ENCODE measurements at places on chromosomes 1 and 21.

DNA sequence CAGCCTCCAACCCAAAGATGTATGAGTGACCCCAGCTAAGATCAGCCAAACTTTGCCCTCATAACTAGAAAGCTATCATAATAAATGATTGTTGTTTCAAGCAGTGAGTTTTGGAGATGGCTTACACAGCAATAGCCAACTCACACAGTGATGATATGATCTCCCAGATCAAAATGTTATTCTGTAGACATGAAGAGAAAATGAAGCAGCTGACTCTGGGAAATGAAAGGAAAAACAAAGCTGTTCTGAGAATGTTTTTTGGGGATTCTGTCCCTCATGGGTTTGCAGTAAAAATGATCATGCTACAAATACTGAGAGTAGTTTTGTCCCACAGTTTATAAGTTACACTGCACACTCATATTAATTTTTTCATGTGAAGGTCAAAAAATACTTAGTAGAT is 617.8 kb downstream of the MRPL39 start:
- no peak for DNase-seq

DNA sequence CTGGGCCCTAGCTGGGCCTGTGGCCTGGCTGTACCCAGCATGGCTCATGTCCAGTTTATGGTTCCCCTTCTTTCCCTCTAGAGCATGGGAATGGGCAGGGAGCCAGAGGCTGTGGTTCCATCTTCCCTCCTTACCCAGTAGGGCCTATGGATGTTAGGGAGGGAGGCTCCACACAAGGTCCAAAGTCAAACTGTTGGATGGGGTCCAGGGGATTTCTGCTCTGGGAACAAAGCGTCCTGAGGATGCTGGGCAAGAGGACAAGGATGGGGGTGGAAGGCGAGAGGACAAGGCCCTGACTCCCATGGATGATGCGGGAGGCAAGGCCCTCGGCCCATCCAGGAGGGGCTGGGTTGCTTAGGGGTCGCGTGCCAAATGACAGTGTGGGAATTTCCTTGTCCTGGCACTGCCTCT is 17.3 kb downstream of the CSF1 start:
- no peak for DNase-seq

GRCh38 chr1:56472860-56473259 is 106.5 kb downstream of the PLPP3 start:
- DNase-seq = peak; percentile 17

GRCh38 chr1:199743227-199743626 is 284.3 kb upstream of the NR5A2 start:
- no peak for DNase-seq

GRCh38 chr1:99994496-99994895 is 24.7 kb downstream of the SLC35A3 start:
- DNase-seq = no peak

GRCh38 chr1:29836651-29837646 is 600.6 kb downstream of the PTPRU start:
- DNase-seq = no peak

- DNase-seq = no peak
These were observed 60.7 kb upstream of the ITPKB start for GRCh38 chr1:226799634-226800281.

DNA sequence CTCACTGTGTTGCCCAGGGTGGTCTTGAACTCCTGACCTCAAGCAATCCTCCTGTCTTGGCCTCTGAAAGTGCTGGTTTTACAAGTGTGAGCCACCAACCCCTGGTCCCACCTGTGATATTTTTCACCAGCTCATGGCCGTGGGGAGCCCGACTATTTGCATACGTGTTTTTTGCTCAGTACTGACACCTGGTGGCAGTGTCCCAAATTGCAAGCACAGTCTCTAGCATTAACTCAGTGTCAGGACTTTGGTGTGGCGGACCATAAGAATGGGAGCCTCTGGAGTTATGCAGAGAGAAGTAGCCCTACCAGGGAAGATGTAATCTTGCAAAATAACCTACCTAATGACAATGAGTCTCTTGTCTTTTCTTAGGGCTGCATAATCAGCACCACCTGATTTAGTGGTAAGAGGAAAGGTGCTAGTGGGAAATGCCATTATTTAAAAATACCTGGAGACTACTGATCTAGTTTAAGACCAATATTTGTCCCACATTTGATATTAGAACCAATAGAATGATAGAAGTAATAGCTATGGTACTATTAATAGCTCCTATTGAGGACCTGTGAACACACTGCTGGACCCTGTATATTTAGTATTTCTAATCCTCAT is 305.4 kb downstream of the DISC1 start:
- DNase-seq = no peak

- no peak for DNase-seq
These were observed 337.0 kb downstream of the BRINP3 start for GRCh38 chr1:190140644-190141043.

DNA sequence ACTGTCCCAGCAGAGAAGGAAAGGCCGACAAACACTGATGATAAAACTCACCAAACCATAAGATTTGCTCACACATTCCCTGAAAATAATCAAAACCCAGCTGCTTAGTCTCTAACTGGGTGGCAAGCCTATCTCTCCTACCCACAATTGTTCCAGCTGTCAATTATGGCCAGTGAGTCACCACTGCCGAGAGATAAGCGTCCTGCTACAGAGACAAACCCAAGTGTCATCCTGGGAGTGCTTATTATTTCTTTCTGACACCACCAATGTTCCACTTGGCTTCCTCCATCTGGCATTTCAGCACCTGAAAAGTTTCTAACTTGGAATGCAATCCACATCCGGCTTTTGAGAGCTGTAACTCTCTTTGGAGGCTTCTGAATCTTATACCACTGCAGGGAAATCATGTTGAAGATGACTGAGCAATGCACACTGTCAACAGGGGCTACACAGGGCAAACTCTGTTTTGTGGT is 51.5 kb upstream of the VAV3 start:
- no peak for DNase-seq

DNA sequence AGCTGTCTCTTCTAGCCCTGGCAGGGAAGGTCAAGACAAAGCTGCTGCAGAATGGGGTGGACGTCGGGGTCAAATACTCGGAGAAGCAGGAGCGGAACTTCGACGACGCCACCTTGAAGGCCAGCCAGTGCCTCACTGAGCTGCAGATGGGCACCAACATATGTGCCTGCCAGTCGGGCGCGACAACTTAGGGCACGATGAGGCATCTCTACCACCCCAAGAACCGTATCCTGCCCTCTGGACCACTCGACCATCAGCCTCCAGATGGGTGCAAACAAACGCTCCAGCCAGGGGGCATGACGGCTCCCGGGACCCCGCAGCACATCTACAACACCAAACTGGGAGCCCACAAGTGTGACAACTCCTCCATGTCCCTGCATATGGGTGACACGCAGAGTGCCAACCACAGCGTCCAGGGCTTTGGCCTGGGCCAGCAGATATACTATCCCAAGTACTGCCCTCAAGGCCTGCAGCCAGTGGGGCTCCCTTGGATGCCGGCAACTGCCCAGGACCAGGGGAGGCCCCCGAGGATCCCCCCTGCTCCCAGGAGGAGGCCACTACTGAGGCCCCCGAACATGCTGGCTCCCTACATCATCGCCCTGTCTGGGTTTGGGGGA is 42.5 kb upstream of the POGK start:
- DNase-seq = no peak

DNA sequence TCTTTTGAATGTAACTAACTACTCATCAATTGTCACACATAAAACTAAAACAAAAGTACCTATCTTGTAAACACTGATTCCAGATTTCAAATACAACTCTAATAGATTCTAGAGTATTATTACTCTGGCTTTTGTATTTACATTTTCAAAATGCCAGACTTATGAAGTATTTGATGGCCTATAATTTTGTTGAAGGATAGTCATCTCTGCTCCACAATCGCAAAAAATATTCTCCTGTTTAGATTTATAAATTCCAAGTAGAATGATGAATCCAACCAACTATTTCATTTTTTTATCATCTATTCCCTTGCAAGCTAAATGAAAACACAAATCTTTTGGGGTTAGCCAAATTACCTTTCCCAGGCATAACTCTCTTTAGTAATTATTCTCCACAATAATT is 75.0 kb upstream of the GUCA2A start:
- DNase-seq = no peak

- DNase-seq = no peak
These were observed 9.0 kb downstream of the LRRC47 start for GRCh38 chr1:3787349-3787715.

DNA sequence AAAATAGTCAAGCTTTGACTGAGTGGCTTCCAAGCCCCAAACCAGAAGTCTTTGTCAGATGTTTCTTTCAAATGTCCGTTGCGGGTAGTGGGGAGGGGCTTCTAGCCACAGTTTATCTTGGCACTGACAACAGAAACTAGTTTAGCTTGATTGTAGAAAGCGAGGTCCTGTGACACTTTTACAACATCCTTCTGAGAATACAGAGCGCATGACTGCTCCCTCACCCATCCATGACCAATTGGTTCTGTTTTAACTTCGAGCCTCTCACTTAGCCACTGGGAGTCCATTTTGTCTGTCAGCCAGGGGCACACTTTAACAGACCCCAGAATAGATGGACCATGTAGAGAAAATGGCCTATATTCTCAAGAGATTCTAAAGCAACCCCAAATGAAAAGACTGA is 199.2 kb upstream of the ST6GALNAC5 start:
- no peak for DNase-seq

DNA sequence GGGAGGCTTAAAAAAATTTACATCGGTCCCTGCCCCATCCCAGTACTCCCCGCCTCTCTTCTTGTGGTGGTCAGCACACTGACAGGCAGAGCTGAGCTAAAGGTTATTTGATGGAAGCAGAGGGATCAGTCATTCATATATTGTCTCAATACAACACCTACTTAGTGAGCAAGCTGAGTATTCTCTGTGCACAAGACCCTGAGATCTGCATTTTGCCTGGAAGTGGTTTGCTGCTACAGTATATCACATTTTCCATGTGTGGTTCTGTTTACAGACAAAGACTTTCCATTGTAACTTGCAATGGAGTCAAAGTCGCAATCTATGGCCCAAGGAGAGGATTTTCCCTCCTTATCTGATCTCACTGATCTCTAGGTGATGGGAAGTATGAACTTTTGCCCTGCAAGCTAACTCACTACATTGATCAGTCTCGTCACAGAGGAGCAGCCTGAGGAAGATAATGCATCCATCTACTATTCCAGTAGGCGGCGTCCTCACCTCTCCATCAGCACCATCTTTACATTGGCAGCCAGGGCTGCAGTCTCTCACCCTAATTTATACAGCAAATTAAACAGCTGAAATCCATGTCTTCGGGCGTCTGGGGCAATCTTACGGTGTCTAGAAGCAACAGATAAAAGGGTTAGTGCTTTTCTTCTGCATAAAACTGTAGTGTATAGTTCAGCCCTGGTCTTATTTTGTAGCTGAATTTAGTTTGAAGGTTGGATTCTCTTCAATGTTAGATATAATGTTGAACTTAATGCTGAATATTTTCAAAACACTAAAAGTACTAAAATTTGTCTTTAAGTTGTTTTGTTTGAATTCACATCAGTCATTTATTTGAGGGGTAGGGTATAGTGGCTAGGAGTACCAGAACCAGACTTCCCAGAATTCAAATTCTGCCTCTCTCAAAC is 3.2 kb upstream of the TRAF5 start:
- DNase-seq = no peak

DNA sequence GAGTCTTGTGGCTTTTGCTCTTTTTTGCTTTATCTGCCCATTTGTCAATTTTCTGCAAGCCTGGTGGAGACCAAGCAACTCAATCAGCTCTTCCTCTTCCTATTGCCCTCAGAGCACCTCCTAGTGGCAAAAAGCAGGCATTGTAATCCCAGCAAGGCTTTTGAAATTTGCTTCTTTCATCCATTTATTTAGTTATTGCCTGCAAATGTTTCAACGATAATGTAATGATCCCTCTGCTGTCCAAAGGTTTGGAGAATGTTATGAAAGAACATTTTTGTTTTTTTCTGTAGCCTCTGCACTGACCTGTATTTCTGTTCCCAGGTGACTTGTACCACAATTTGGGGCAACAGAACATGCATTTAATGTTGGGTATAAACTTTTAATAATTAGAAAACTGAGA is 127.8 kb downstream of the GABPA start:
- no peak for DNase-seq

GRCh38 chr1:75124510-75124909 is 9.7 kb upstream of the LHX8 start:
- DNase-seq = no peak

- no peak for DNase-seq
These were observed 25.1 kb upstream of the NUF2 start for GRCh38 chr1:163296504-163297263.

GRCh38 chr1:234776256-234776875 is 166.4 kb upstream of the IRF2BP2 start:
- no peak for DNase-seq

- no peak for DNase-seq
These were observed 174.6 kb downstream of the PLA2G4A start for GRCh38 chr1:187003353-187003752.

- no peak for DNase-seq
These were observed 54.3 kb upstream of the RAB3GAP2 start for GRCh38 chr1:220326578-220326977.

DNA sequence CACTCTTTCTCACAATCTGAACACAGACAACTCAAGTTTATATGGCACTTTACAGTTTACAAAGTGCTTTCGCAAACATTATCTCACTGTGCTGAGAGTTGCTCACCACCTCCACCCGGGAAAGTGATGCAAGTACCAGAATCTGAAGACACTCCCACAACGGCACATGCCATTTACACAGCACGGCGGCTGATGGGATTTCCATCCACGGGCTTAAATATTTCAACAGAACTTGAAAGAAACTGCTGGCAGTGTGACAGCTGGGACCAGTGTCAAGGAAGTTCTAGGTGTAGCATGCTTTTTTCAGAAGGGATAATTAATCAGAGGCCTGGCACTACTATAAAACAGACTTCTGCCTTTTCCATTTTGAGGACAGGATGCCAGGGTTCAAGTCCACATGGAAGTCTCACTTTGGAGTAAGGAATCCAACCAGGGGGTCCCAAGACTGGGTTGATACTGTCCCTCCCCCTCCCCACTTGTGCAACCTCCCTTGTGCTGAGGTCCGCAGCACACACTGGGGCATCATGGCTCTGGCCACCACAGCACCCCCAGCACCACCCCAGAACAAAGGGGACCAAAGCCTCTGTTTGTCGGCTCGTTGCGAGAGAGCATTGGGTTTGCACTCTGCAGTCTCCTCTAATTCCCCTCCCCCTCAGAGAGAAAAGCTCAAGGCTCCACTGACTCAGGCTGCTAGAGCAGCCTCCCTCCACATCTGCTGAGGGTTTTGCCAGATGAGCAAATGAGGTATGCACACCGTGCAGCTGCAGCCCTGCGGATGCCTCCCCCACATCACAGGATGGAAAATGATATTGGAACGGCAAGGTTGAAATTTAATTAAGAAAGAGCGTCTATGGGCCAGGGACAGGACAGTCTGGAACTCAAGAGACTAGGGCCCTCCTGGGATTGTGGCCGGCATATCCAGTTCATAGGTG is 154.9 kb downstream of the TGFBR3 start:
- DNase-seq = no peak

All from activated B cell treated with CpG ODN at 0.5 μM for 24 hours (primary cell).